ENCODE measurements at places on chromosomes 12 and 14.

- no peak for DNase-seq
Observed at GRCh38 chr12:10341892-10342509, 34.3 kb downstream of the KLRD1 start.

- DNase-seq = no peak
Observed at GRCh38 chr12:120853188-120853587, 51.0 kb downstream of the SPPL3 start.

DNA sequence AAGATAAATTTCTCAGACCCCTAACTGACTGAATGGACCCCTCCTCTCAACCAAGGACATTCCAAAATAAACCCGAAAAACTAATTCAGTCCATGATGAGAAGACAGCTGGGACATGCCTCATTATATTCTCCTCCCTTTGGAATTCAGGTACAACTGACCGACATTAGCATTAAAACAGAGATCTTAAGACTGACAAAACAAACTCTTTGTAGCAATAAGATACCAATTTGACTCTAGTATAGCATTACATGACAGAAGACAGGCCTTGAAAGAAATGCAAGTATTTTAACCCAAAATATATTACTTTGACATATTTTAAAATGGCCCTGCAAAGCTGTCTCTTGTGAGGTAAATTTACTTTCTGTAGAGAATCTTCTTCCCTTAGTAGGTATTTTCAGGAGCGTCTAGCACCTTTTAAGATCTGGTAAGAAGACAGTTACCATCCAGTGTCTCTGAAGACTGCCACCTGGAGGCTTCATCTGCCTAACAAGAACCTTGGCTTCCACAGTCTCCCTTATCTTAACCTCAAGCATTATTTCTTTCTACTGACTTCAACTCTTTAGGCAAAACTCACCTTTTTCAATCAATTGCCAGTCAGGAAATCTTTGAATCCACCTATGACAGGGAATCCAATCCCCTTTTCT is 957.5 kb downstream of the SLC6A15 start:
- no peak for DNase-seq

DNA sequence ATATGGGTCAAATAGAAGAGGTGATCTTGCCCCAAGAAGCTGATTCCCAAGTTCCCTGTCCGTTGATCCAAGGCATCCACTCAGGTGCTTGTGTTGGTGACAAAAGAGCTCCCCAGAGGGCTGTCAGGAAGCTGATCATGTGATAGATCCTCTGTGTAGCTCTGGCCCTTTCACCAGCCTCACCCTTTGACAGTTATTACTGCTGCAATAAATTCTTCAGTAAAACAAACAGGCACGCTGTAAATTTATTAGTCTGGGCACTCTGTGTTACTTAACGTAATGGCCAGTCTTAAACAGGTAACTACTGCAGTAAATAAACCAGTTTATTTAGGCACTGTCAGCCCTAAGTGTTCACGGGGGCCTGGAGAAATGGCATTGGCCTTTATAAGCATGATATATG is 473.9 kb downstream of the BCL11B start:
- DNase-seq = no peak

DNA sequence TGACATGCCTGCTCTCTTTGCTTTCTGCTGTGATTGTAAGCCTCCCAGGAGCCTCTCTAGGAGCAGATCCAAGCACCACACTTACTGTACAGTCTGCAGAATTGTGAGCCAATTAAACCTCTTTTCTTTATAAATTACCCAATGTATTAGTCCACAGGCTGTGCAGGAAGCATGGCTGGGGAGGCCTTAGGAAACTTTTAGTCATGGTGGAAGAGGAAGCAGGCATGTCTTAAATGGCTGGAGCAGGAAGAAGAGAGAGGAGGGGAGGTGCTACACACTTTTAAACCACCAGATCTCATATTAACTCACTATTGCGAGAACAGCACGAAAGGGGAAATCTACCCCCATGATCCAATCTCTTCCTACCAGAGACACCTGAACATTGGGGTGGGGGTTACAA is 108.9 kb downstream of the DERA start:
- DNase-seq = no peak

GRCh38 chr12:123877968-123878367 is 94.7 kb downstream of the CCDC92 start:
- DNase-seq = no peak
